ENCODE measurements at places on chromosomes 12 and 14. TPM values are rescaled to one million over a fixed set of nuclear protein-coding genes. Genes with fewer than 3 reads are reported as not detected.

AICDA gene
- total RNA-seq, result 0.26 TPM

DNA sequence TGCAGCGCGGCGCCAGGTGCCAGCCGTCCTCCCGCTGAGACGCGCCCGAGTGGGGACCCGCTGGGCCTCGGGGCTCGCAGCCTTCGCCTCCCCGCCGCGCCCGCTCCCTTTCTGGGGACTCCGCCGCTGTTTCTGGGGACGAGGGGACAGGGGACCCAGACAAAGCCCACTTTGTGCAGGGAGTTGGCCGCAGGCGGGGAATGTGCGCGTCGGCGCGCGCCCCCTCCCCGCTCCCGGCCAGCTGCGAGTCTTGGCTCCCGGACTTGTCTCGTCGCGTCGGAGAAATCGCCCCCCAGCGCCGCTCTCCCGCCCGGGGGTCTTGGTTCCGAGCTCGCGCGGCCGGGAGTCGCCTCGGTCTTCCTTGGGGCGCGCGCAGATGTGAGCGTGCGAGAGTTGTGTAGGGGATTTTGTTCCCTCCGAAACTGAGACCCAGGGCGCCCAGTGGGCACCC, 717 bp downstream of the VASH1 start:
- no peak for DNase-seq

GRCh38 chr14:85620947-85621346, 91.0 kb downstream of the FLRT2 start:
- no peak for DNase-seq

GRCh38 chr14:65294816-65295215, 117.7 kb upstream of the FUT8 start:
- DNase-seq, result no peak

- DNase-seq, result no peak
Observed at GRCh38 chr14:58731465-58732293, 93.9 kb downstream of the DACT1 start.

DNA sequence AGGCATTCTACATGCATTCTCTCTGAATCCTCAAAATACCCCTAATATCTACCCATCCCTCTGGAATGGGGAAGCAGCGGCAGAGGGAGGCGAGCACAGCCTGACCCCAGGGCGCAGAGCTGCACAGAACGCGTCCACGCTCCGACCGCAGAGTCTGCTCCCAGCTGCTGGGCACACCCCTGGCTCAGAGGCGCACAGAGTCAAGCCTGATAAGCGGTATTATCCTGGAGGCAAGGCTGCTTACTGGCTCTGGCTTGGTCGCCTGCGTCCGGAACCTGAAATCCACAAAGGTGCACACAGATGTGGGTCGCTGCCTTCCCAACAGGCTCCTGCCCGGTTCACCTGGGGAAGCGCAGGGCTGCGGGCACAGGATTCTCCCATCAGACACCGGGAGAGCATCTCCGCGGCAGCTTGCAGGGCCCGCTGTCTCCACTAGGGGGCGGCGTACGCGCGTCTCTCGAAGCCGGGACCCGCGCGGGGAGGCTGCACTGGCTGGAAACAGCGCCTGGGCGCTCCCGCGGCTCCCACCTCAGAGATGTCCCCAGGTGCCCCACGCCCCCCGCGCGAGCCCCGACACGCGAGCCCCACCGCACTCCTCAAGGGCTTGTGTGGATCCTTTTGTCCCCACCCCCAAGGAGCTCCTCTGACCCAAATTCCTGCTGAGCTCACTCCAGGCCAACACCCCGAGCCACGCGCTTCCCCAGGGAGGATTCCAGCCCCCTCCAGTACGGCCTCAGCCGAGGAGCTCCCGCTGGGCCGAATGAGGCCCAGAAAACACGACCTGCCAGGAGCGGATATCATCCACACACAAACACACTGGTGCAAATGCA, 120.1 kb upstream of the FZD10 start:
- no peak for DNase-seq

Data from urinary bladder (tissue), 4 donors.